Trophoblast cell (in vitro differentiated cells and primary cell): ENCODE measurements at places on chromosomes 16 and 17.
A peak's percentile ranks its signal among the peaks of the same experiment; 100 is the strongest.

DNA sequence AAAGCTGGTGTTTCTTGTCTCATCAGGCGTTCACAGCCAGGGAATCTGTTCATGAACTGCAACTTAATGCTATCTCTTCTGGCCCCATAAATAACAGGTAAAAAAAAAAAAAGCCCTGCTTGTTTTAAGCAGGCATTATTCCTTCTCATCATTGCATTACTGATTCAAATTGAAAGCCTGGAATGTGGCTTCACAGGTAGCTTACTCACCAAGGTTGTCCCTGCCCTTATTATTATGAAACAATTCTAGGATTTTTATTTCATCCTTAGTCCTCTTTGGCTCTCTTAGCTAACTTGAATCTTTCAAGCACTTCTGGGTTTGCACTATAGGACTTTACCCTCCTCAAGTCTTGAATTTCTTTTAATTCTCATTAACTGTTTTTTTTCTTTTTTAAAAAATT, 113.3 kb downstream of the CNTNAP4 start:
- DNase-seq, result peak; percentile 13

- DNase-seq, result no peak
Measured at GRCh38 chr17:45284176-45285140, 22.6 kb upstream of the SPATA32 start.

DNA sequence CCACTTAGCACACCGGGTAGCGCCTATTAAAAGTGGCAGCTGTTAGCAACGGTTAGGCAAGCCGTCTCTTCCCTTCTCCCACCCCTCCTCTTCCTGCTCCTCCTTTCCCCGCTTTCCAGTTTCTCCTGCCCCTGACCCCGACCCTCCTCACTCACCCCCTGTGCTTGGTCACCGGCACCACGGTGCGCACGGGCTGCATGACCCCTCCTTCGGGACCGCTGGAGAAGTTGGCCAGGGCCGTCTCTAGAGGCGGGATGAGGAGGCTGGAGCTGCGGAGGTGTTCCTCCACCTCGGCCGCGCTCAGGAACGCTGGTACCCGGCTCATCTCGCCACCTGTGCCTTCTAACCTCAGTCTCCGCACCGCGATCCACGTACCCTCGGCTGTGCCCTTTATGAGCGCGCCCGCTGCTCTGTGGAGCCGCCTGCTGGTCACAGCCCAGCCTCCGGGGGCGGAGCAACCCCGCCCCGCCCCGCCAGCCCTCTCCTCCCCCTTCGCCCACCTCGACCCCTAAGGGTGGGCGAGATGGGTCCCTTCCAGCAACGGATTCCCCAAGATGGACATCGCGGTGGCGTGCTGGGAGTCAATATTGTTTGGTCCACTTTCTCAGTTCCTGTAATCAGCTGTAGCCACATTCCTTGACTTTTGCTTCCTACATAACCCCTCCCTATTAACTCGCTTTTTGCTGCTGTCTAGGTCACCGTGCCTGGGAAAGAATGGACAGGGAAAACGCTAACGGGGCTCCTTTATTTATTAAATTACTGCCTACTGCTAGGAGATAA, at the start of gene CRYM:
Gene CRYM, minus strand, starts transcription at position 364 of the 780 bp plus-strand sequence. Its CDS starts 39 bp downstream, at position 325.
- no peak for DNase-seq

GRCh38 chr17:44247876-44248736, 19.8 kb downstream of the SLC4A1 start:
- no peak for DNase-seq

DNA sequence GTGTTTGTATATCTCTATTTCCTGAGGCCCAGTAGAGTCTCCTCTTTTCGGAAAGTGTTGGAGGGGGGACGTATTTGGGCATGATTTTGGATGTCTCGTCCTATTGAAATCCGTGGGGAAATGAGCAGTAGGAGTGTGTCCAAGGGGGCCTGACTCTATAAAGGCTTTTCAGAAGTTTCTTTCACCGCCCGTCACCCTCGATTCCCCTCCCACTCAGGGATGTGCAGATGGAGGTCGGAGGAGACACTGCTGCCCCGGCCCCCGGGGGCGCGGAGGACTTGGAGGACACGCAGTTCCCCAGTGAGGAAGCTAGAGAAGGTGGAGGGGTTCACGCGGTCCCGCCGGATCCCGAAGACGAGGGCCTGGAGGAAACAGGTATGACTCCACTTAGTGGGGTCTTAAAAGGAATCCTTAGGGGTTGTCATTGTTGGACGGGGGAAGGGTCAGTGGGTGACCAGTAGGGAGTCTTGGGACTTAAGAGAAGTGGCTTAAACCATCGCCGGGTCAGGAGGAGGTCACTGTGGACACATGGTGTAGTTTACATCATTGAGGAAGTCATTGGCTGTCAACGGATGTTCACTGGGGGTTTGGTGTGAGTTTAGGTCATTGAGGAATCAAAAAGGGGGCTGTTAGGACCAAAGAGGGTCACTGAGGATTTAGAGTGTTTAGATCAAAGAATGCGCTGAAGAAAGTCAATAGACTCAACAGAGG, 424 bp downstream of the MON1B start:
- no peak for DNase-seq
